ENCODE measurements at places on chromosomes 1 and 21.
A peak's percentile ranks its signal among the peaks of the same experiment; 100 is the strongest.

- no peak for DNase-seq
These were observed 12.1 kb downstream of the RGS1 start for GRCh38 chr1:192587386-192588266.

DNA sequence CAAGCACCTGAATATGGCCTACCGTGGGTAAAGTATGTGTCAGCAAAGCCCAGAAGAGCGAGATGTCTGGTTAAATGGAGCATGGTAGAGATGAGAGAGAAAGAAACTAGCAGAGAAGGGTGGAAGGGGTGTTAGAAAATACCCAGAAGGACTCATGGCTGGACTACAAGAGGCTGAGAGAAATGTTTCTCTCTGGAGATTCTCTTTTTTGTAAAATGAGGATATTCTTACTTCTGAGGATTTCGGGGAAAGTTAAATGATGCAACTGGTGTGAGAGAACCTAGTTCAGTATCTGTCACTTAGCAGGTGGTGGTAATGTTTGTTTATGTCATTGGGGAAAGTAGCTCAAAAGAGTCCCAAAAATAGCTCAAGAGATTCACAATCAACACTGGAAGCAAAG lies 7.2 kb upstream of the EPS15 start:
- DNase-seq: no peak

- no peak for DNase-seq
These were observed 13.7 kb downstream of the PPP1R12B start for GRCh38 chr1:202362212-202362611.

- DNase-seq: no peak
These were observed 29.0 kb downstream of the ATP2B4 start for GRCh38 chr1:203655671-203656070.

DNA sequence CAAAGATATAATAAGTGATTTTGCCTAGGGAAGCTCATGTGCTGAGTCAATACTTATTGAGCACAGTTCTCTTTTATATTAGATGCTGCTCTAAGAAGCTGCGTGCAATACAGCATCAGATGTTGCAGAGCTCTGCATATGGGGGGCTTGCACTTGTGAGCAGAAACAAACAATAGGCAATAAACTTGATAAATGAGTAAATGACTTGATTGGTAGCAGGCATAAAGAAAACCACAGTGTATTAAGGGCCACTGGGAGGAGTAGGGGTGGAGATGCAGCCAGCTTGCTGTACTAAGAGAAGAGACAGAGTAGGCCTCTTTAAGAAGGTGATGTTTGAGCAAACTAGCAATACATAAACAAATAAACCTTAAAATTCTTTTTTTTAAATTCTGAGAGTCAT lies 598.5 kb upstream of the ADAMTS5 start:
- DNase-seq: no peak

DNA sequence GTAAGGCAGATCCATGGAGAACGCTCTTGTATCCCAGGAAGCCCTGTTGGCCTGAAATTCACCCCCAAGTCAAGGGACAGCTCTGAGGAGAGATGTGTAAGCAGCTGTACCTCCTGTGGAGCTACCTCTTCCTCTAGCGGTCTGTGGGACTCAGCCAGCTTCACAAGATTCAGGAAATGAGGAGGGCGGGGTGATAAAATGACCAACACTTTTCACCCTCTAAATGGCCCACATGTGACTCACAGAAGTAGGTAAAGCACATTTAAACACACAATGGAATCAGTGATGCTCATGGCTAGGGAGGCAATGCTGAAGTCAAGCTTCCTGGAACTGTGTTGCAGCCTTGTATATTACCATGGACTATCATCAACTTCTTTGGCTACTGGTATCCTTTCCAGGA lies at the start of gene SH2D1B:
TSS of gene SH2D1B (minus strand) at position 135 of the 400 bp plus-strand sequence. CDS start at position 15, 120 bp downstream.
- DNase-seq: no peak

DNA sequence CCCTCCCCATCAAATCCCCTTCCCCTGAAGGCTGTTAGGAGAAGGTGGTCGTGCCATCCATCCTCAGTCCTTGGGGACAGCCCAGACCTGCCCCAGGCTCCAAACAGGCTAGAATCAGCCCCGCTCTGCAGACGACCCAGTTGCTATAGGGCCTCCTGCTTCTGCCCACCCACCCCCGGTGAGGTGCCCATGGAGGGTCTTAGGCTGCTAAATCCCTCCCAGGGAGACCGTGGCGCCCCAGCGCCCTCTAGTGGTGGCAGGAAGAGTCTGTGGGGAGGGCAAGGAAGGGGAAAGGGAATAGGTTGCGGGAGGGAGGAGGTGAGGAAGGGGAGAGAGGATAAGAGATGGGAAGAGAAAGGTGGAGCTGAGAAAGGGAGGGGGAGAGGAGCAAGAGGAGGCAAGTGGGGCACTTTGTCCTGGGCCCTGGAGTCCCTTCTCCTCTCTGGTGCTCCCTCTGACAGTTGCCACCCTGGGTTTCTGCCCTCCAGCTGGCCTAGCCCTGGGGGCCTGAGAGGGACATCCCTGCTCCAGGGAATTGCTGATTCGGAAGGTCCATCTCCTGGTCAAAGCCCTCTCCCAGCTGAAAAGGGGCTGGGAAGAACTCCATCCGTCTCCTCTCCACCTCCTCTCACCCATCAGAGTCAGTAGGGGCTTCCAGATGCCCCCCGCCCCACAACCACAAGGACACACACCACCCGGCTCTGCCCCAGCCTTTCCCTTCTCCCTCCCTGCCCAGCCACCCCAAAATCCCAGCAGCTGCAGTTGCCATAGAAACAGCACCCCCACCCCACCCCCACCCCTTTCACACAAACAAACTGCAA lies 55.4 kb downstream of the CAMK2N1 start:
- DNase-seq: peak; percentile 34

GRCh38 chr21:44510508-44511218 lies 29.3 kb downstream of the KRTAP10-1 start:
- peak; percentile 39 for DNase-seq

GRCh38 chr1:78274814-78275213 lies 216.0 kb upstream of the PTGFR start:
- peak; percentile 47 for DNase-seq

GRCh38 chr1:227729144-227729880 lies 5.8 kb downstream of the JMJD4 start:
- no peak for DNase-seq

GRCh38 chr21:43287111-43287760 lies 118.4 kb downstream of the CRYAA start:
- no peak for DNase-seq

GRCh38 chr1:20840731-20841130 lies 53.6 kb upstream of the HP1BP3 start:
- DNase-seq: peak; percentile 41

- no peak for DNase-seq
These were observed 133.3 kb upstream of the GPR52 start for GRCh38 chr1:174314433-174314832.

DNA sequence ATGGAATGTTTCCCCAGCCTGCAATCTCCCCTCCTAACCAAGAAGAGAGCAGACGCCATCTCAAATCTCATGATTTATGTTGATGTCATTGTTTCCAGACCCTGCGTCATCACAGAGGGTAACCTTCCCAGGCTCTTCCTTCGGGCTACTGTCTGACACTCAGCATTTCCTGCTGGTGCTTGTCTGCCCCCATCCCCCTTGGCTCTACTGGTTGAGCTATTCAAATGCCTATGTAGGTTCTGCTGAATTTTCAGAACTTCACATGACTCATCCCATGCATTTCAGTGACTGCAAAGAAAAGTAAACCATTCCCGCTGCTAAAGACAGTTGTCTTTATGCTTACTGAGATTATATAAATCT lies 24.8 kb upstream of the ITPKB start:
- peak; percentile 89 for DNase-seq

- DNase-seq: no peak
These were observed 26.8 kb upstream of the SLC30A1 start for GRCh38 chr1:211605603-211606331.

DNA sequence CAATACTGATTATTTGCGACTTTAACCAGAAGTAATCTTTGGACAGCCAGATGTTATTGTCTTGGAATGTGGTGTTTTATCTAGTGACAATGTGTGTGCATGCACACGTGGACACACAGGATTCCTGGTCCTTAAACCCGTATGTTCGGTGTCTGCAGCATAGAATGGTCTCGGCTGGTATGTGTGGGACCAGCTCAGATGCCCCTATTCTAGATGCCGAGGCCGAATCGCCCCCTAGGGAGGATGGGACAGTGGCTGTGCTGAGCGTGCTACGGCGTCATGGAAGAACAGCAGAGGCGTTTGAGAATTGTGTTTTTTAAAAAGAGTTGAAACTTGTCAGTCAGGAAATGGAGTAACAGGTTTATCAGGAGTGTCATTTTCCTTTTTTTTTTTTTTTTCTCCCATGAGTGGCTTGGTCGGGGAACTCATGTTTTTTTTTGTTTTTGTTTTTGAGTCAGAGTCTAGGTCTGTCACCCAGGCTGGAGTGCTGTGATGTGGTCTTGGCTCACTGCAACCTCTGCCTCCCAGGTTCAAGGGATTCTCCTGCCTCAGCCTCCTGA lies 30.1 kb downstream of the SKI start:
- no peak for DNase-seq

GRCh38 chr1:89114662-89115061 lies 11.3 kb downstream of the GBP2 start:
- no peak for DNase-seq

DNA sequence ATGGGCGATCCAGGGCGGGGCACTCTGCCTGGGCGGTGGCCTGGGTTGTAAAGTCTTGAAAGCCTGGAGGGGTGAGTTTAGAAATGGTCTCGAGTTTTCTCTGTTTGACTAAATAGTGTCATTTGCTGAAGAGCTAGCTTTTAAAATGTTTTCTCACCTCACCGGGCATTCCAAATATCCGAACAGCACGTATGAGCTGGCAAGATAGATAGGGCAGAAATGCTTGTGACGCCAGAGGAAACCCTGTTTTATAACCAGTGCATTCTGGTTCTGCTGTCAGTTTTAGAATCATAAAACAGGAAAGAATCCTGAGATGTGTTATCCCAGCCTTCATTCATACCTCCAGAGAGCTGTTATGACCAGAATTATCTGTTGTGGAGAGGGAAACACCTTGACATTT lies 725 bp downstream of the RTCA start:
- no peak for DNase-seq

DNA sequence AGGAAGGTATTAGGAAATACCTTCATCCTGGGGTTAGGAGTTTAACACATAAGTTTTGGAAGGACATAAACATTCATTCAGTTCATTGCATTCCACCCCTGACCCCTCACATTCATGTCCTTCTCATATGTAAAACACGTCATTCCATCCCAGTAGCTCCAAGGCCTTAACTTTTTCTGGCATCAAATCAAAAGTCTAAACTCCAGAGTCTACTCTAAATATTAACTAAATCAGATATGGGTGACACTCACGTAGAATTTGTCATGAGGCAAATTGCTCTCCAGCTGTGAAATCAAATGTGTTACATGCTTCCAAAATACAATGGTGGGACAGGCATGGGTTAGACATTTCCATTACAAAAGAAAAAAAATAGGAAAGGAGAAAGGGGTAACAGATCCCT lies 298.2 kb upstream of the LRRC7 start:
- DNase-seq: no peak

DNA sequence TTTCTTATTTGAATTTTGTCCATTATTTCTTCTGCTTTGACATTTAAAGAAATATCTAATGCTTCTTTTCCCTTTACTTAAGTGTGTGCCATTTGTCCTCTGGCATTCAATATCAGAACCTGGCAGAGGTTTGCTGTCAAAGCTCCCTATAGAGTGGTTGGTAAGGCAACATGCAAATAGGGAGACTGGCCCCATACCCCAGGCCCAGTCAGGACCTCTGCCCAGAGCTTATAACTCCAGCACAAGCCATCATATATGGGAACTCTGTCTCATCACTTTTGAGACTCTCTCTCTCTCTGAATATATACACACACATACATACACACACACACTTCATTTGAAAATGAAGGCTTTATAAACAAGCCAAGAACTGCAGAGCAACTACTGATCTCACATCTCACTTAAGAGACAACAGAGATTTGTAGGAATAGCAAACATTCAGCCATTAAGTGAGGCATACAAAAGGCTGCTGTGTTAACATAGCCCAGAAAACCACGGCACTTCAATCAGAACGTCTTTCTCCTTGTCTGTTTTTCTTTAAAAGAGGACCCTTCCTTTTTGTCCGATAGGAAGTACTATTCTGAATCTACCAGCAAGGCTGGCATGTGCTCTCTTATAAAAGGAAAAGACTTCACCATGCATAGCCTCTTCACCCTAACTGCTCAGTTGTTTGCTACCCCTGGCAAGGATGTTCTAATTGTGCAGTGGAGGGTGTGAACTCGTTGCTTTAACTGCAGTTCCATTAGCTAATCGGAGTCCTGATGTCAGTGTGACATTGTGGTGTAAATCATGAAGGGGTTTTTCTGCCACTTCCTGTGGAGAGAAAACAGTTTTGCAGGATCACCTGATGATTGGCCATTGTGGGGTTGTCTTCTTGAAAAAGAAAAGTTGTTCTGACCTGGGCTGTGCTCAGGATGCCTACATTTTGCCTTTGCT lies 101.7 kb downstream of the NR5A2 start:
- DNase-seq: no peak

GRCh38 chr1:43447891-43448708 lies 5.6 kb downstream of the HYI start:
- DNase-seq: no peak

- DNase-seq: peak; percentile 13
These were observed 13.6 kb upstream of the TARS2 start for GRCh38 chr1:150473659-150474058.

DNA sequence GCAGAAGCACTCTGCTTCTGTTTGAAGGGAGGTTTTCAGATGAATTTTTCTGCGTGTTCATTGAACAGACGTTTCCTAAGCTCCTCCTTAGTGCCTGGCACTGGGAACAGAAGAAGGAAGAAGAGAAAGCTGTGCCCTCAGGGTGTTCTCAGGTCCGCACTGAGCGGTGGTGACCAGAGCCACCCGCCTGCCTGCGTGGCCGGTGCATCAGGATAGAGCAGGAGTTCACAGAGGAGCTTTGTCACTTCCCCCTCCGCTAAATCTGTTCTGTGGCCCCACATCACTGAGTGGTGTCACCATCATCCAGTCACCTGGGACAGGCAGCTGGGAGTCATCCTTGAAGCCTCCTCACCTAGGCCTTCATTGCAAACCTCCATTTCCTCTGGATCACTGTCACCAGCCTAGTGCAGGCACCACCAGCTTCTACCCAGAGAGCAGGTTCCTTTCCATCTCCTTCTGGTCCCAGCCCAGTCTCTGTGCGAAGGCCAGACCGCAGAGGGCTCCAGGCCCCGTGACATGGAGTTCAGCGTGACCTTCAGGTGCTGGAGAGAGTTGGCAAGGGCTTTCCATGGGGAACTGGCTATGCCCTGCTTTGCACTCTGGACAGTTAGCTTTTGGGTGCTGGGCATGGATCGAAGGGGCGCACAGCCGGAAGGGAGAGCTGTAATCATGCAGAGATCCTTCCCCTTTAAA lies 21.7 kb downstream of the PARK7 start:
- DNase-seq: no peak

DNA sequence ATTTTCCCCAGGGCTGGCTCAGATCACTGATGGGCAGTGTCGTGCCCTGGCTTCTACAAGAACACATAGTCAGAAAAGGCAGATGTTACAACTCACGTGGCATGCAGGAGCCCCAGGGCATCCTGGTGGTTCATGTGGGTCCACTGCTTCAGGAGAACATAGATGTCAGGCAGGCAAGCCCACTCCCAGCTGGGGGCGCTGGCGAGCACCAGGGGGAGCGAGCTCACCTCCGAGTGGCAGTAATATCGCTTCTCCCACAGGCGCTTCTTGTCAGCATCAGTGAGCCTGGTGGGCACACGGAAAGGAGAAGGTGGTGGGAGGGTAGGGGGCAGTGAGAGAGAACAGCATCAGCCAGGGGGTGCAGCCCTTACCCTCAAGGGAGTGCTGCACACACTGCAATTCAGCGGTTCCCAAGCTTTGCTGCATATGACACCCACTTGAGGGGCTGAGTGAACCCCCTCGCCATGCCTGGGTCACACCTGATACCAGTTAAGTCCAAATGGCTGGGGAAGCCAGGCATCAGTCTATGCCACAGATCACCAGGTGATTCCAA lies 34.3 kb upstream of the PPP1R15B start:
- DNase-seq: no peak

GRCh38 chr1:12627296-12627695 lies 9.3 kb upstream of the DHRS3 start:
- no peak for DNase-seq
